ENCODE measurements at places on chromosomes 1 and 21.
A peak's percentile ranks its signal among the peaks of the same experiment; 100 is the strongest.

DNA sequence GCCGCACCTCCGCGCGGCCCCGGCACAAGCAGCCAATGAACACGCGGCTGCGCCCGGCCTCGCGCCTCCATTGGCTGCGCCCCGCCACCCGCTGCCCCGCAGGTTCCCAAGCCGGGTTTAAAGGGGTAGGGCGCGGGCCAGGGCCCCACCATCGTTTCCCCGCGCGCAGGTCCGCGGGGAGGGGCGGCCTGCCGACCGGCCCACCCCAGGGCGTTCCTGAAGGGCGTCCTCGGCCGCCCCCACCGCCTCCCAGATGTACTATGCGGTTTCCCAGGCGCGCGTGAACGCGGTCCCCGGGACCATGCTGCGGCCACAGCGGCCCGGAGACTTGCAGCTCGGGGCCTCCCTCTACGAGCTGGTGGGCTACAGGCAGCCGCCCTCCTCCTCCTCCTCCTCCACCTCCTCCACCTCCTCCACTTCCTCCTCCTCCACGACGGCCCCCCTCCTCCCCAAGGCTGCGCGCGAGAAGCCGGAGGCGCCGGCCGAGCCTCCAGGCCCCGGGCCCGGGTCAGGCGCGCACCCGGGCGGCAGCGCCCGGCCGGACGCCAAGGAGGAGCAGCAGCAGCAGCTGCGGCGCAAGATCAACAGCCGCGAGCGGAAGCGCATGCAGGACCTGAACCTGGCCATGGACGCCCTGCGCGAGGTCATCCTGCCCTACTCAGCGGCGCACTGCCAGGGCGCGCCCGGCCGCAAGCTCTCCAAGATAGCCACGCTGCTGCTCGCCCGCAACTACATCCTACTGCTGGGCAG lies at the start of gene OLIG1:
Gene OLIG1, plus strand, starts transcription at position 148 of the 750 bp plus-strand sequence. Its CDS starts 106 bp downstream, at position 254.
- peak; percentile 73 for ATAC-seq

GRCh38 chr21:41373253-41373652 lies 11.4 kb downstream of the MX2 start:
- ATAC-seq, result no peak

GRCh38 chr1:11730429-11730891 lies 5.5 kb upstream of the AGTRAP start:
- peak; percentile 73 for ATAC-seq

DNA sequence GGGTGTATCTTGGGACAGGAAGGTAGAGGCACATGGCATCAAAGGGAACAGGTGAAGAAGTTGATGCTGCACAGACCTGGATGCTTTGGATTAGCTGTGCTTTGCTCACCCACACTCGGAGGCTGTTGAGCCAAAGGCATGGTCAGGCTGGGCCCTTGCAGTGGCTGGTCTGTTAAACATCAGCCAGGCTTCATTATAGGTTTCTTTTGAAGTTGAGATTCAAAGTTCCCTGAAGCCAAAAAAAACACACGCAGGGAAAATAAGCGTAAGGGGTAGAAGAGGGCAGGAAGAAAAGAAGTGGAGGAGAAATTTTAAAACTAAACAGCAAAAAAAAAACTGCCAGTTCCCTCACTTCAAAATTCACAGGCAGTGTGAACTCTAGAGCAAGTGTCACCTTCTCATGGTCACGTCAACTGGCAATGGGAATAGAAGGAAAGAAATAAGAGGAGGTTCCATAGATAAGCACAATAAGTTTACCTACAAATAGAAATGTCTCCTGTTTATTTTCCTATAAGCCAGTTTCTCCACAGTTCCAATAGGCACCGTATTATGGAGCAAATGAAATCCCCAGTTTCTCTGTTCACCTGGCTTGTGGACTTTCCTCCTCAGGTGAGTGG lies 139.5 kb downstream of the PAPPA2 start:
- ATAC-seq, result no peak

DNA sequence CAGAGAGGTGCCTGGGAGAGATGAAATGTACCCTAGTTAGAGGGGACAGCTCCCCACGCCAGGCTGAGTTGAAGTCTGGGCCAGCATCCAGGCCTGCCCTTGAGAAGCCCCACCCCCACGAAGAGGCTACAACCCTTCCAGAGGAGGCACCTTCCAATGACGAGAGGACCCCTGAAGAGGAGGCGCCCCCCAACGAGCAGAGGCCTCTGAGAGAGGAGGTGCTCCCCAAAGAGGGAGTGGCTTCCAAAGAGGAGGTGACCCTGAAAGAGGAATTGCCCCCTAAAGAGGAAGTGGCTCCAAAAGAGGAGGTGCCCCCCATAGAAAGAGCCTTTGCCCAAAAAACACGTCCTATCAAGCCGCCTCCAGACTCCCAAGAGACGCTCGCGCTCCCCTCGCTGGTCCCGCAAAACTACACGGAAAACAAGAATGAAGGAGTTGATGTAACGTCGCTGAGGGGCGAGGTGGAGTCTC lies 3.1 kb downstream of the EVA1B start:
- ATAC-seq, result no peak

- no peak for ATAC-seq
Observed at GRCh38 chr21:45108808-45109781, 34.7 kb downstream of the ADARB1 start.

DNA sequence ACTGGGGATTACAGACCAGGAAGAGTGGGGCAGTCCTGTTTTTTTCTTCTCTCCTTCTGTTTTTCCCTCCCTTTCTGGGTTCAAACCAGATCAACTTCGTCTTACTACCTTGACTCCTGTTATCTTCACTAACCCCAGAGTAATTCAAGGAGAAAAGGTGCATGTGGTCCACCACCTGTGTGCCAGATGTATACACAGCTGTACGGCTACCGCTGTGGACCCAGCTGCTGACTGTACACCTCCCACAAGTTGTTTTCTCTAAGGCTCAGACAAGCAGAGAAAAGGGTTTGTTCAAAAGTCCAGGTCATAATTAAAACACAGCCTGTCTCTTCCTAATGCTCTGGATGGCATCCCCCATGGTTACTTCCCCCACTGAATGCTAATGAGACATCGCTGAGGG lies 102.1 kb downstream of the LMX1A start:
- no peak for ATAC-seq

- ATAC-seq, result peak; percentile 68
Observed at GRCh38 chr21:34881839-34882371, 167.2 kb downstream of the RUNX1 start.

- no peak for ATAC-seq
Observed at GRCh38 chr1:84923317-84923716, 30.3 kb upstream of the LPAR3 start.

GRCh38 chr21:35852820-35853219 lies 207.5 kb downstream of the SETD4 start:
- ATAC-seq, result no peak

DNA sequence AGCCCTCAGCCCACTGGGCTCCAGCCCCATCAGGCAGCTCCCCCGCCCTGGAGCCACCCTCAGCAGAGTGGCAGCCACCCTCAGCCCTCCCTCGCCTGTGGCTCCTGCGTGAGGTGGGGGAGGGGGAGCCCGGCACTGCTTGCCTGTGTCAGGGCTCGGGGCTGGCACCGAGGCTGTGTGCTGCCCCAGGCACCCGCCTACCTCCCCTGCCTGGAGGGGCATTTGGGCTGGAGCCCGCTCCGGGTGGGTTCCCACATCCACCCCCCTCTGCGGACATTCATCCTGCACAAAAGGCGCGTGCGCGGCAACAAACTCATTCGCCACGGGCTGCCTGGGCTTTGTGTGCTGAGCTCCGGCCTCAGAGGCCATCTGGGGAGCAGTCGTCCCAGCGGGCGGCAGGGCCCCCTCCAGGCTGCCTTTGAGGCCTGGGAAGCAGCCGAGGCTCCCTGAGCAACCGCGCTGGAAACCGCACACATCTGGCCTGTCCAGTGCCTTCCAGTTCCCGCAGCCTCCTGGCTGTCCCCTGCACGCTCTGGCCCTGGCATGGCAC lies 12.6 kb upstream of the TNFRSF14 start:
- no peak for ATAC-seq

GRCh38 chr21:31644643-31645042 lies 14.8 kb upstream of the SOD1 start:
- no peak for ATAC-seq

DNA sequence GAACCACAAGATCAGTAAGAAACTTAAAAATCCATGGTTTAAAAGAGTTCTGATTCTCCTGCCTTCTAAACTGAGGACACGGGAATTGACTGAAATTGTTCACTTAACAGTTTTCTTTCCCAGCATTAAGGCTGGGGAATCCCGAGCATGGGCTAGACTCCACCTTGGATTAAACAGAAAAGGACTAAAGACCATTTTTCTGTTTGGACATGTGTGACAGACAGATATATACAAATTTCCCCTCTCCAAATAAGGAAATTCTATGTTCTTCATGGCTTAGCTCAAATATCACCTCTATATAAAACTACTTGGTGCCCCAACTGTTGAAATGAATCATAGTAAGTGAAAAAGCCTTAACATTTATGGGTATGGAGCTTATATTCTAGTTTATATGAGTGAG lies 85.0 kb downstream of the UROD start:
- ATAC-seq, result no peak

GRCh38 chr21:40830836-40831235 lies 16.1 kb downstream of the DSCAM start:
- ATAC-seq, result no peak

DNA sequence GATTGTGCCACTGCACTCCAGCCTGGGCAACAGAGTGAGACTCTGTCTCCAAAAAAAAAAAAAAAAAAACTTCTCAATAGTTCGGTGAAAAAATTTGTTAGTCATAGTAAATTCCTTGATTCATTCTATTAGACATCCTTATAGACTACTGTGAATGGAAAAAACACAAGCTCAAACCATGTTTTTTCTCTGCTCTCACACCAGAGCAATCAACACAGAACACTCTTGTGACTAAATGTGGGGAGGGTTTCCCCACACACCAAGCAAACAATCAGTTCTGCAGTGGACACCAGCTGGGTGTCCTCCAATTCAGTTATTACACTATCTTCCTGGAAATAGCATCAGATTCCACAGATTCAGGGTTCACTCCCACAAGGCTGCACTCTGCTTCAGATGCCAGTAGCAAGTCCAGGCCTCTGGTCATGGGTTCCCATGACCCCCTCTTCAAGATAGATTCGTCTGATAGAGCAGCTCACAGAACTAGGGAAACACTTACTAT lies 69.1 kb upstream of the TEKT2 start:
- ATAC-seq, result no peak

DNA sequence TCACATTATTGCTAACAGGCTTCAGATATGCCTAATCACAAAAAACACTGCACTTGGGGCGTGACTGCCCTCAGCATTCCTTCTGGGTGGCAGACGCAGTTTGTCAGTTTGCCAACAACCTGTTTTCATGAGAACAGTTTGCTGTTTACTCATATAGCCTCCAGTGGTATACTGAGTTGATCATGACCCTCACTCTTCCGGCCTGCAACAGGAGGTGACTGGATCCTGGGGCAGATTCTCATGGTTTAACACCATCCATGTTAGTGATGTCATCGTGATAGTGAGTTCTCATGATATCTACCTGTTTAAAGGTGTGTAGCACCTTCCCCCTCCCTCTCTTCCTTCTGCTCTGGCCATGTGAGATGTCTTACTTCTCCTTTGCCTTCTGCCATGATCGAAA lies 555.2 kb downstream of the PLPP3 start:
- ATAC-seq, result no peak

- ATAC-seq, result no peak
Observed at GRCh38 chr1:228415221-228415620, 1.4 kb downstream of the TRIM17 start.

- ATAC-seq, result no peak
Observed at GRCh38 chr1:156414461-156415064, 45.6 kb downstream of the RHBG start.

GRCh38 chr1:35448344-35448801 lies 108.8 kb downstream of the KIAA0319L start:
- no peak for ATAC-seq

- ATAC-seq, result no peak
Observed at GRCh38 chr1:119635811-119636390, 12.2 kb downstream of the ZNF697 start.

DNA sequence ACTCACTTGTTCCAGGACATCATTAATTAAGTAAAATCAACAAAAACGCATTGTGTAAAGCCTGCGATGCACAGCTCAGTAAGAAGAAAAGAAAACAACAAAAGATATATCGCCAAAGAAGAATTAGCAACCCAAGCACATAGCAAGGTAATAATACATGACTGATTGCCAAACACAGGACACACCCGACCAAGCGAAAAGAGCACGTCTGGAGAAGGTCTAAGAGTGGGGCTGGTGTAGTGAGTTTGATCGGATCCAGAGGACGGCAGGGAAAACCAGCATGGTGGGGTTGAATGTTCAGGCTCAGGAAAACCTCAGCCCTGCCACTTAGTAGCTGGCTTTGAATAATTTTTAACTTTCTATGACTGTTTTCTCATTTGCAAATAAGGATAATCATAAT lies 69.8 kb downstream of the JAK1 start:
- no peak for ATAC-seq

- no peak for ATAC-seq
Observed at GRCh38 chr1:64337926-64338325, 132.0 kb upstream of the CACHD1 start.

- no peak for ATAC-seq
Observed at GRCh38 chr21:15839026-15839425, 109.2 kb downstream of the USP25 start.

DNA sequence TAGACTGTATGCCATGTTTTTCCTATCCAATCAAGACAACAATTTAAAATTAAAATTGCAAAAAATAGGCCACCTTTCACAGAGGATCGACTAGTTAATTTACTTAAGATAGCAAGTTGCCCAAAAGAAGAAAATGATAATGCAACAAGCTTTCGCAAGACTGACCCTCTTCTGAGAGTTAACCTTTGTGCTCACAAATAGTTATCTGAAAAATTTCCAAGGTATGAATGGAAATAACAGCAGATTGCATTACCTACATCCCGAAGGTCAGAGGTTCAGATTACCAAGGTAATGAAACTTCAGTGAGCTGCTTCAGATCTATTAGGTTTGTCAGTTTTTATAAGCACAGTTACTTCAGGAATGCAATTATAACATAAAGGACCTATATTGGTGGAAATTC lies 298.0 kb downstream of the KCTD3 start:
- no peak for ATAC-seq

DNA sequence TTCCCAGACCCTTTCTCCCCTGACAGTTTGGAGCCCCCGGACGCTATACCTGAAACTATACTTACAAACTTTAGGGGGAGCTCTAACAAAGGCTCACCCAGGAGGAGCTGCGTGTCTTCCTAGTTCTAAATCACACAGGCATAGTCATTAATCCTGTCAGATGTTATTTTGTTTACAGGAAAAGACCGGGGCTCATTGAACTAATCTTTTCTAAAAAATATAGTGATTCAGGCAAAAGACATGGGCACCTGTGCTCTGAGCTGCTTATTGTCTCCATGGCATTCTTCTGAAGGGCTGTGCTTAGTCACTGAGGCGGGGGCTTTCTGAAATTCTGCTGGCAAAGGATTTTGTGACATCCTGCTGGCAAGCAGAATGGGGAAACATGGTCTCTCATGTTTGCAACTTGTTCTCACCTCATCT lies 1577.0 kb downstream of the NCAM2 start:
- ATAC-seq, result no peak

DNA sequence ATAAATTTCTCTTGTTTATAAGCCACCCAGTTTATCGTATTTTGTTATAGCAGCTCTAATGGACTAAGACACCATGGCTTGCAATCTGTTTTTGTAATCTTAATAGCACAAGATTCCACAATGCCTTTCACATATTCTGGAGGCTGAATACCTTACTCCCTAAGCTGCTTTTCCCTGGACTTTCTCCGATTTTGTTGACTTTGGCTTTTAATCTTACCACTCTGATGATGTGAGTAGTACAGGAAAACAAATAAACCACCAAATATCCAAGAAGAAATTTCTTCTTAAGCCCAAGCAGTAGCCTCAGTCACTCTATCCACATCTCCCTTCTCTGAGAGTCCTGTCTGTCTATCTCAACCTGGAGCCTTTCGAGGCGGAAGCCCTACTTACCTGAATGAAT lies 838.6 kb downstream of the LTN1 start:
- ATAC-seq, result no peak
